ENCODE measurements at places on chromosomes 2 and 18.

- DNase-seq: no peak
- no peaks in the 10 kb centered on the region for H3K36me3 ChIP-seq
- H3K27ac ChIP-seq: no peak overlapping the region
- peaks cover 10% of the 10 kb centered on the region for H3K4me1 ChIP-seq
Measured at GRCh38 chr2:223109341-223109740, 57.4 kb downstream of the KCNE4 start.

GRCh38 chr2:217049422-217049821 lies 189.6 kb upstream of the TNP1 start:
- H3K36me3 ChIP-seq: no peaks in the 10 kb centered on the region
- no peak for DNase-seq
- no peaks in the 10 kb centered on the region for H3K27me3 ChIP-seq
- H3K4me3 ChIP-seq: no peak overlapping the region
- H3K27ac ChIP-seq: no peak overlapping the region
- peaks cover 13% of the 10 kb centered on the region for H3K4me1 ChIP-seq

- no peaks in the 10 kb centered on the region for H3K27me3 ChIP-seq
- H3K4me3 ChIP-seq: no peak overlapping the region
- peaks cover 4% of the 10 kb centered on the region for H3K4me1 ChIP-seq
- DNase-seq: no peak
- H3K36me3 ChIP-seq: no peaks in the 10 kb centered on the region
Measured at GRCh38 chr2:227623226-227623625, 5.9 kb downstream of the SCYGR4 start.

- no peak overlapping the region for H3K4me3 ChIP-seq
- H3K27ac ChIP-seq: no peak overlapping the region
- no peaks in the 10 kb centered on the region for H3K36me3 ChIP-seq
- peaks cover 10% of the 10 kb centered on the region for H3K4me1 ChIP-seq
Measured at GRCh38 chr2:229057976-229058553, 213.0 kb downstream of the PID1 start.

GRCh38 chr2:55954306-55955035 lies 30.9 kb upstream of the EFEMP1 start:
- no peaks in the 10 kb centered on the region for H3K27me3 ChIP-seq
- DNase-seq: no peak
- H3K4me3 ChIP-seq: no peak overlapping the region
- H3K4me1 ChIP-seq: no peaks in the 10 kb centered on the region

DNA sequence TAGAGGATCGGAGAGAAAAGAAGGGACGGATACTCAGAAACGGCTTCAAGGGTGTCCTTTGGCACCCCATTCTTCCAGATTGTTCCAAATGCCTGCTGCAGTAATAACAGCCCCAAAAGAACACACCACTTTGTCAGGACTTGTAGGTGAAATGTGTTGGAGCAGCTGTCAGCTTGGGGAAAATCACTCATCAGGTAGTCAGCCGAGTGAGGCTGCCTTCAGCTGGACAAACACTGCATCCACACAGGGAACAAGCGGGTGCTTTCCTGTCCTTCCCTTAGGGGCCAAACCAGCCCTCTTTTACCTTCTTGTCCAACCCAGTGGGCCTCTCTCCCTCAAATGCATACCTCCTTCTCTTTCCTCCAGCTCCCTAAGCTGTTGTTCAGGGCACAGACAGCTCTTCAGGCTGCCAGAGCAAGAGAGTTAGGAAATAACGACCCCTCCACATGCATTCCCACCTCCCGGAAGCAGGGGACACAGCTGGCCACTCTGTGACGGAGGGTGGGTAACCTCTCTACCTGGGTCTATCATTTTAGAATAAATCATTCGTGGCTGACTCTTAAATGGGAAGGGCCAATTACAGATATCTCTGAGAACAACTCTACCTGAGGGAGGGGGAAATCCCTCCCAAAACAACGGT lies 48.1 kb downstream of the BCL11A start:
- H3K36me3 ChIP-seq: peaks cover 6% of the 10 kb centered on the region
- H3K4me1 ChIP-seq: peaks cover 72% of the 10 kb centered on the region

GRCh38 chr2:109607766-109608165 lies 6.0 kb downstream of the SEPTIN10 start:
- no peak overlapping the region for H3K4me3 ChIP-seq
- no peak for DNase-seq
- no peaks in the 10 kb centered on the region for H3K27me3 ChIP-seq
- H3K27ac ChIP-seq: peak overlapping the region; percentile 19

- DNase-seq: no peak
- peaks cover 10% of the 10 kb centered on the region for H3K36me3 ChIP-seq
- no peak overlapping the region for H3K4me3 ChIP-seq
- no peaks in the 10 kb centered on the region for H3K4me1 ChIP-seq
Measured at GRCh38 chr2:23083966-23084365, 301.0 kb upstream of the KLHL29 start.

- no peak for DNase-seq
- peaks cover 14% of the 10 kb centered on the region for H3K4me1 ChIP-seq
- no peak overlapping the region for H3K4me3 ChIP-seq
- no peaks in the 10 kb centered on the region for H3K27me3 ChIP-seq
Measured at GRCh38 chr2:148513427-148513826, 131.1 kb upstream of the EPC2 start.

DNA sequence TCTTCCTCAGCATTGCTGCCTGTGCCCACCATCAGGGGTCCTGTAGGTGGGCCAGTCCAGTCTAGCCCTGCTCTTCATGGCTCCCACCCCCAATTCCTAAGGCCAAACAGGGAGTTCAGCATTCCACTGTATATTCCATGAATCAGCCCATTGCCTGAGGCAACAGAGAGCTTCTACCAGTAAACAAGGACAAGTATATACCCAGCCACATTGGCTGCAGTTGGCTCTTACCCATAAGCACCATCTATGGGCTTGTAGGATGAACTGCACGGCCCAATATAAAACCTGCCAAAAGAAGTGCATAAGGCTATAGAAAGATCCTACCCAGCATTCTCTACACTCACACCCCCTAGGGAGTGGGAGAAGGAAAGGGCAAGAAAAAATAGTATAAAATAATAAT lies 95.1 kb upstream of the SALL3 start:
- no peak overlapping the region for H3K4me3 ChIP-seq
- H3K36me3 ChIP-seq: peaks cover 47% of the 10 kb centered on the region
- H3K27ac ChIP-seq: no peak overlapping the region
- no peak for DNase-seq
- H3K27me3 ChIP-seq: peaks cover 6% of the 10 kb centered on the region

DNA sequence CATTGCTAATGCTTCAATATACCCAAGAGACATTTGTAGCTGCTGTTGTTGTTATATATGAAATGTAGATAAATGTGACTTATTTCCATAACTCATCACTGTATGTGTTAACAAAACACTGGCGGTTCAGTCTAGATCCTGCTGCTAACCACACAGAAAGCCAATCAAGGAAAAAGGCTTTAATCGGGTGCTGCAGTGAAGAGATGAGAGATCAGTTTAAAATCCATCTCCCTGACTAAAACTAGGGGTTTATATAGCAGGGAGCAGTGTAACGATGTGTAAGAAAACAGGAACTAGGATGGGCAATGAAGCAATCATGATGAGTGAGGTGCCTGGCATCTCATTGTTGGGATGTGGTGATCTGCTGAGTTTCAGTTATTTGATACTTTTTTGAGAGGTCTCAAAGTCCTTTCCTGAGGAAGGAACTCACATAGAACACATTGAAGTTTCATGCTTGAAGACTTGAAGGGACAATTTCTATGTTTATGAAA lies 677.7 kb upstream of the CDH7 start:
- no peak for DNase-seq
- no peaks in the 10 kb centered on the region for H3K4me1 ChIP-seq
- H3K27me3 ChIP-seq: no peaks in the 10 kb centered on the region
- no peak overlapping the region for H3K4me3 ChIP-seq

- no peaks in the 10 kb centered on the region for H3K36me3 ChIP-seq
- peaks cover 14% of the 10 kb centered on the region for H3K4me1 ChIP-seq
- H3K27me3 ChIP-seq: no peaks in the 10 kb centered on the region
- no peak overlapping the region for H3K27ac ChIP-seq
- no peak for DNase-seq
- no peak overlapping the region for H3K4me3 ChIP-seq
Measured at GRCh38 chr18:75264195-75264594, 53.6 kb downstream of the TSHZ1 start.

- peak; percentile 20 for DNase-seq
- H3K27me3 ChIP-seq: no peaks in the 10 kb centered on the region
- H3K4me1 ChIP-seq: peaks cover 35% of the 10 kb centered on the region
- H3K4me3 ChIP-seq: peak overlapping the region; percentile 83
Measured at GRCh38 chr2:74373985-74374384, 6.1 kb downstream of the DCTN1 start.

DNA sequence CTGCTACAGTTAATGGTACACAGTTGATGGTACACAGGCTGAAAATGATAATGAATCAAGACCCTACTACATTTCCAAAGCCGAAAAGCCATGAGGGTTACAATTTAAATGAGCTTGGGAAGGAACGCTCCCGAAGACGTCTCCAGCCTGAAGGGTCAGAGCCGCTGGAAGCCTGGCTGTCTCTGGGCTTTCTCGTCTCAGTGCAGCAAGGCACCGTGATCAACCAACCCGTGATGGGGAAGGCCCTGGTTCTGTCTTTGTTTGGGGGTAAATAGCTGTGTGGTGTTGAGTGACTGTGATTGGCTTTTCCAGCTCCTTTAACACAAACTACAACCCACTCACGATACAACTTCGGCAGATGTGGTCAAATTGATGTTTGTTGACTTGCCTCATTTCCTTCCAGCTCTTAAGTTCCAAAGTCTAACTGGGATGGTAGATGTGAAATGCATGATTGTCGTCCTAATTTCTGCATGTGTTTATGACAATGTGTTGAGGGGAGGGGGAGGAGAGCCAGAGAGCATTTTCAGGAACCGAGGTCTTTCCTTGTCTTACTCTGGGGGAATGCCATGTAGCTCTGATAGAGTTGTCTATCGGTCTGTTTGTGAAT lies 59.9 kb upstream of the EML6 start:
- peaks cover 93% of the 10 kb centered on the region for H3K36me3 ChIP-seq
- H3K27ac ChIP-seq: peak overlapping the region; percentile 46
- peaks cover 9% of the 10 kb centered on the region for H3K4me1 ChIP-seq

GRCh38 chr2:28610583-28611201 lies 114.8 kb downstream of the PLB1 start:
- peaks cover 19% of the 10 kb centered on the region for H3K4me1 ChIP-seq
- H3K27me3 ChIP-seq: peaks cover 2% of the 10 kb centered on the region
- H3K27ac ChIP-seq: no peak overlapping the region
- no peak overlapping the region for H3K4me3 ChIP-seq

- no peak overlapping the region for H3K4me3 ChIP-seq
- H3K27ac ChIP-seq: peak overlapping the region; percentile 90
- no peaks in the 10 kb centered on the region for H3K27me3 ChIP-seq
Measured at GRCh38 chr2:20614201-20615067, 36.5 kb downstream of the HS1BP3 start.

DNA sequence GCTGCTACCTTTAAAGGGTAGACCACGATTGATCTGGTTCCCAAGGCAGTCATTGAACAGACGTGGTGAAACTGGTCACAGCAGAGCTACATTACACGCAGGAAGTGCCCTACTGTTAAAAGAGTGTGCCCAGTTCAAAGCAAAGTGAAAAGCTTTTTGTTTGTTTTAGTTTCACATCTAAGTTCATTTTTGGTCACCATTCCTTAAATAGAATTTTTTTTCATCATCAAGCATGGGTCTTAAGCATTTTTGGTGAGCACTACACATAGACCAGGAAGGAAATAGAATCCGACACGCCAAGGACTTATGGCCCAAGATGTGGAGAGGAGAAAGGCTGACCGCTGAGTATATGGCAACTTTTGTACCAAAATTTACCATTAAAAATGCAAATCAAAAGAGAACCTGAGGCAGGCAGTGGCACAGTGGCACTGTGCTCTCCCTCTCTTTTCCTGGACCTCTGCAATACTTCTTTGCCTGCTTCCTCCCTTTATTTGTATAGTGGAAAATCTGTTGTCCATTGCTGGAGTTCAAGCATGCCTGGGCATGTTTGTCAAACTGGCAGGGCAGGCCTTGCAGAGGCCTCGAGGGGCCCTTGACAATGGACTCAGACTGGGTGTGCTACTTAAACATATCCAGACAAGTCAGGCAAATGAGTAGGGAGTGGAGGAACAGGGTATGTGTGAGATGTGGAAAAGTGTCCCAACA lies 42.6 kb upstream of the HNRNPA3 start:
- no peaks in the 10 kb centered on the region for H3K36me3 ChIP-seq
- DNase-seq: no peak
- H3K4me1 ChIP-seq: peaks cover 38% of the 10 kb centered on the region

- H3K27ac ChIP-seq: no peak overlapping the region
- no peak for DNase-seq
- no peaks in the 10 kb centered on the region for H3K36me3 ChIP-seq
- no peak overlapping the region for H3K4me3 ChIP-seq
- 0 out of 2 replicates have a peak, but pooled peaks cover 5% of the 10 kb centered on the region for H3K4me1 ChIP-seq
- no peaks in the 10 kb centered on the region for H3K27me3 ChIP-seq
Measured at GRCh38 chr2:137913169-137913568, 51.1 kb upstream of the HNMT start.

- no peaks in the 10 kb centered on the region for H3K27me3 ChIP-seq
- H3K4me3 ChIP-seq: no peak overlapping the region
- H3K36me3 ChIP-seq: no peaks in the 10 kb centered on the region
- H3K4me1 ChIP-seq: peaks cover 4% of the 10 kb centered on the region
Measured at GRCh38 chr2:104140361-104140760, 713.6 kb upstream of the POU3F3 start.

DNA sequence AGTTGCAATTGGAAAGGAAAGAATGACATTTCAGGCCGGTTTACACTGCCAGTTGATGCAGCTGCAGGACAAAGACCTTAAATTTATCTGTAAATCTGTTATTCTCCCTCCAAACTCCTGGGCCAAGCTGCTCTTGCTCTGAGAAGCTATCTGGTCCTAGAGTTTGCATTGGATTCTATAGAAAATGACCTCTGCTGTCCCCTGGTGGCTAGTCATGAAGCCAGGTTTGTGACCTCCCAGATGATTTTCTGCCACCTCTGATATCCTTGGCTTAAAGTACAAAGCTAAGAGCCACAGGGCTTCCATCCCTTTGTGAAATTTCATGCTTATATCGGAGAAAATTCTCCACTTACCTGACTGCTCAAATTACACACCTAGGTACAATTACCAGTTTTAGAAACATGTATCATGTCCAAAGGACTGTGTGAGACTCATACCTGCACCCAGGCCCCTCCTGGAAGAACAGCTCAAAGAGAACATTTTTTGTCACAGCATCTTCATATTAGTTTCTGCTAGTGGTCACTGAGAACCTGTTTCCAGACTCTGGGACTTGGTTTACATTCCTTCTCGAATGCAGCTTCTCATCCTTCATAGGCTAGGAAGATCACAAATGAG lies 28.9 kb upstream of the IER3IP1 start:
- no peaks in the 10 kb centered on the region for H3K27me3 ChIP-seq
- peaks cover 12% of the 10 kb centered on the region for H3K4me1 ChIP-seq
- peak; percentile 65 for DNase-seq

GRCh38 chr2:43020990-43021669 lies 205.3 kb downstream of the ZFP36L2 start:
- H3K4me3 ChIP-seq: no peak overlapping the region
- no peak overlapping the region for H3K27ac ChIP-seq
- H3K27me3 ChIP-seq: peaks cover 3% of the 10 kb centered on the region
- DNase-seq: no peak

DNA sequence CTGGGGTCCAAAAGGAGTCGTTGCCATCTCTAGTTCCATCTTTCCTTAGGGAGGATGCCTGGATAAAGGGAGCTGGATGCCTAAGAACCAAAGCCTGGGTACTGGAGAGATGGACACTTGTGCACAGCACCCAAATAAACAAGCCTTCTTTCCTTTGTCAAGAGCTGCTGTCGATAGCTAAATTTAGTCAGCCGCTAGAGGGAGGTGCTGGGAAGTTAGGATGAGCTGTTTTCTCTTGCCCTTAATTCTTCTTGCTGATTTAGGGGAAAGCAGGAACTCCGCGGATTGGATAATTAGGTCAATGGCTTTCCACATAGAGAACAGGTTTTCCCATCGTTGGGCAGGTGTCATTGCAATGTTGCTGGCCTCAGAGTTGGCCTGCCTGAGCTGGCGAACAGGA lies 30.9 kb upstream of the SERPINB12 start:
- H3K4me3 ChIP-seq: peak overlapping the region; percentile 45
- H3K4me1 ChIP-seq: peaks cover 46% of the 10 kb centered on the region
- DNase-seq: peak; percentile 65
- H3K36me3 ChIP-seq: no peaks in the 10 kb centered on the region
- H3K27ac ChIP-seq: no peak overlapping the region
